ENCODE measurements at places on chromosomes 3 and 15.

- DNase-seq = no peak
Measured at GRCh38 chr3:20141316-20141715, 44.7 kb downstream of the SGO1 start.

GRCh38 chr3:157412323-157412855, 24.3 kb upstream of the PTX3 start:
- DNase-seq = no peak

DNA sequence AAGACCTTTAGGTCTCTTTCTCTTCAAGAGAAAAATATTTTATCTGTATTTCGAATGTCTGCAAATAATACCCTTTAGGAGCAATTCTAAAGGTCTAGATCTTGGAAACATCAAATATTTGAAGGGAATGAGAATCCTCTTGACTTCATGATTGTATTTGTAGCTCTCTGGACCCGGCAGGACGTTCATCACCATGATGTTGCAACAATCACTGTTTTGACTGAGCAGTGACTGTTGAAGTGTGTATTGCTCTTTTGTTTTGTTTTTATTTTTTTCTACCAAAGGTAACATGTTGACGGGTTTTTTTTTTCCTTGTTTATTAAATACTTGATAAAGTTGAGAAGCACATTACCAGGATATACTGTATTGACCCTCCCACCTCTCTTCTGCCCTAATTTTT, 55.3 kb upstream of the CCR4 start:
- DNase-seq = no peak

GRCh38 chr3:40310705-40311104, 1.2 kb downstream of the EIF1B start:
- DNase-seq = no peak

DNA sequence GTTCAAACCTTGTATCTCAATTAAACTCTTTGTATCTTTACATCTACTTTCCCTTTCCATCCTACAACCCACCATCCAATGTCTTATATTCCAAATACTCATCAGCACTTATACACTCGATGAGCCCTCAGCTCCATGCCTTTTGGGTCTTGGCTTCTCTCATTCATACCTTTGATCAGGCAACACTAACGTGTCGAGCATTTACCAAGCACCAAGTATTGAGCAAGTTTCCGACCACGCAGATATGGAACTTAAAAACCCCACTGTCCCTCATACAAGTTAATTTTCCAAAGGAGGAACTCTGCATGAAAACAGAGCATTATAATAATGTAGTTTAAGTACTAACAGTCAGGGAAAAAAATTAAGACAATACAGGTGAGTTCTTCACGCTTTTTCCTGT, 102.8 kb downstream of the IL1RAP start:
- no peak for DNase-seq

DNA sequence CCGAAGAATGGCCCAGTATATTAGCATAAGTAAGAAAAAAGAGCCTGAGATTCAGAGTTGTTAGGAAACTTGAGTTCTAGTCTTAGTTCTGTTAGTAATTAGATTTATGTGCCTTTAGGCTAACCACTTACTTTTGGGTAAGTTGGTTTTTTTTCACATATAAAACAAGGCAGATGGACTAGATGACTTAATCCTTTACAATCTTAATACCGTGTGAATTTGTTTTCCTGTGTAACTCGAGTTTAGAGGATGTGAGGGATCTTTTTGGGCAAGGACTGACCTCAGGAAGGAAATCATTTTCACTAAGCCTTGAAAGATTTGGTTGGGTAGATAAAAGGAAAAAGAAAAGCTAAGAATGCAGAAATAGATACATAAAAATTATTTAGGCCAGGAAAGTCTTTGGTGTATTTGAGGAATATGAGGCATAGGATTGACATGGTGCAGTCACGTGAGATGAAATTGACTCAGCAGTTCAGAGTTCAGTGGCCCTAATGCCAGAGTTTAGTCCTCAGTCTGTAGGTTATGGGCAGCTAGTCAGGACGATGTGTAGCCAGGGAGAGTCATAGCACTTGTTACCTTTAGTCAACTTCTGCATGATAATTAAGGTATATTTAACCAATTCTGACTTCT, 34.6 kb downstream of the PAK2 start:
- no peak for DNase-seq

- DNase-seq = no peak
Measured at GRCh38 chr15:71364117-71364584, 248.9 kb downstream of the THSD4 start.

DNA sequence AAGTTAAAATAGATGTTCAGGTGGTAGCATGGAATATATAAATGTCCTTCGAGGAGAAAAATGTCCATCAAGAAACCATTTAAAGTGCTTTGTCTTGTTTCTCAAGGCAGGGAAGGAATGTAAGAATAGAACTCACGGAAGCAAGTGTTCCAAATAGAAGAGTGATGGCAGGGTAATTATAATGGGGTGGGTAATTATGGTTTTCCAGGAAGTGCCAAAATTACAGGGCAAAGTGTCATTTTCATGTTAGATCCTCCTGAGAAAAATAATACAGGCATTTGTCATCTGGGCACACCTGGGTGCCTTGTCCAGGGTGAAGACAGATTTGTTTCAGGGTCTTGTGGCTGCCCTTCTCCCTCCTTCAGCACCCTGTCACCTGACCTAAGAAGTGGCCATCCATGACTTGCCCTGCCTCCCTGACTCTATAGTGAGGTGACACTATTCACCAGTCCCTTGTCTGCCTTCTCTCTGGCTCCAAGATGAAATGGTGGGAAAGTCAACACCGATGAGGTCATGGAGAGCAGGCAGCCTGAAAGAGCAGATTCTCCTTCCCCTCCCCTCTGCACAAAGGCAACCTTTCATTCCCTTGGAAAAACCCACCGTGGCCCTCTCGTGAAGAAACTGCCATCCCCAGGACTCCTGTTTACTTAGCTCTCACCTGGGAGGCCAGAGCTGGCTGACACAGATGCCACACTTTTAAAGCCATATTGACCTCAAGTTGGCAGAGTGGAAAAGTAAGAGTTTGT, 45.1 kb upstream of the AMOTL2 start:
- no peak for DNase-seq

DNA sequence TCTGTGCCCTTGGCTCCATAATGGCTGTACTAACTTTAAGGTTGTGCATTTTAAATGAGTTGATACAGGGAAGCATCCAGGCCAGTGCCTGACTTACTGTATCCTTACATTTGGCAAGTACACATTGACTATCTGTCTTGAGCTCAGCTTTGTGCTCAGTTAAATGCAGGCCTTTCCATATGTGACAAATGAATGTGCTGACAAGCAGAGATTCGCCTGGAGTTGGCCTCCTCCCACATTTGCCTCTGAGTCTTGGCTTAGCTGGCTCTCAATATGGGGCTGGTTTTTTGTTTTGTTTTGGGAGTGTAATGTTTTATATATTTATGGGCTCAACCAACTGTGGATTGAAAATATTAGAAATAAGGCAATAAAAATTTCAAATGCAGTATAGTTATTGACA, 29.7 kb downstream of the TRIM71 start:
- DNase-seq = no peak

GRCh38 chr15:73049564-73050215, 2.6 kb upstream of the NEO1 start:
- no peak for DNase-seq

DNA sequence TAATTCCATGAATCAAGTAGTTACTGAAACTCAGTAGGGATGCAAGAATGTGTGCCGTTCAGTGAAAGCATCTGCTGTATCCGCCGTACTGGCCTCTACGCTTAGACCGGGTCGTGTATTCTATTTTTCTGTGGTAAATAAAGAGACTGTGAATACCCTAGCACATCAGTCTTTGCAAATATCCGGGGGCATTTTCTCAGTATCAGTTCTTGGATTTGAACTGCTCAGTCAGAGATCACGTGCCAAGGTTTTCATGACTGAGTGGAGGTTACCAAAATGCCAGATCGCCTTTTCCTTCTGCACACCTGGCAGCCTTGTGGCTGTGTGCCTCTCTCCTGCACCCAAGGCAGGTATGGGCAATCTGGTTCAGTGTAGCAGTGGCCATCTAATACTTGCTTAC, 377.0 kb downstream of the OCA2 start:
- no peak for DNase-seq

GRCh38 chr3:186170516-186170915, 61.6 kb upstream of the ETV5 start:
- no peak for DNase-seq

- DNase-seq = no peak
Measured at GRCh38 chr3:64502284-64502683, 185.5 kb downstream of the ADAMTS9 start.

- DNase-seq = no peak
Measured at GRCh38 chr3:65558826-65559225, 479.9 kb downstream of the MAGI1 start.

DNA sequence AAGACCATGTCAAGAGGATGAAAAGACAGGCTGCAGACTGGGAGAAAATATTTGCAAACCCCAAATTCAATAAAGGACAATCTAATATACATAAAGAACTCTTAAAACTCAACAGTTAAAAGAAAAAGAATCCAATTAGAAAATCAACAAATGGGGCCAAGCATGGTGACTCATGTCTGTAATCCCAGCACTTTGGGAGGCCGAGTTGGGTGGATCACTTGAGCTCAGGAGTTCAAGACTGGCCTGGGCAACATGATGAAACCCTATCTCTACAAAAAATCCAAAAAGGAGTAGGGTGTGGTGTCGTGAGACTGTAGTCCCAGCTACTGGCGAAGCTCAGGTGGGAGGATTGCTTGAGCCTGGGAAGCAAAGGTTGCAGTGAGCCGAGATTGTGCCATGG, 57.6 kb downstream of the ANP32A start:
- no peak for DNase-seq

- no peak for DNase-seq
Measured at GRCh38 chr15:68935400-68935937, 5.1 kb downstream of the SPESP1 start.

- DNase-seq = no peak
Measured at GRCh38 chr3:6417174-6417573, 443.7 kb upstream of the GRM7 start.

DNA sequence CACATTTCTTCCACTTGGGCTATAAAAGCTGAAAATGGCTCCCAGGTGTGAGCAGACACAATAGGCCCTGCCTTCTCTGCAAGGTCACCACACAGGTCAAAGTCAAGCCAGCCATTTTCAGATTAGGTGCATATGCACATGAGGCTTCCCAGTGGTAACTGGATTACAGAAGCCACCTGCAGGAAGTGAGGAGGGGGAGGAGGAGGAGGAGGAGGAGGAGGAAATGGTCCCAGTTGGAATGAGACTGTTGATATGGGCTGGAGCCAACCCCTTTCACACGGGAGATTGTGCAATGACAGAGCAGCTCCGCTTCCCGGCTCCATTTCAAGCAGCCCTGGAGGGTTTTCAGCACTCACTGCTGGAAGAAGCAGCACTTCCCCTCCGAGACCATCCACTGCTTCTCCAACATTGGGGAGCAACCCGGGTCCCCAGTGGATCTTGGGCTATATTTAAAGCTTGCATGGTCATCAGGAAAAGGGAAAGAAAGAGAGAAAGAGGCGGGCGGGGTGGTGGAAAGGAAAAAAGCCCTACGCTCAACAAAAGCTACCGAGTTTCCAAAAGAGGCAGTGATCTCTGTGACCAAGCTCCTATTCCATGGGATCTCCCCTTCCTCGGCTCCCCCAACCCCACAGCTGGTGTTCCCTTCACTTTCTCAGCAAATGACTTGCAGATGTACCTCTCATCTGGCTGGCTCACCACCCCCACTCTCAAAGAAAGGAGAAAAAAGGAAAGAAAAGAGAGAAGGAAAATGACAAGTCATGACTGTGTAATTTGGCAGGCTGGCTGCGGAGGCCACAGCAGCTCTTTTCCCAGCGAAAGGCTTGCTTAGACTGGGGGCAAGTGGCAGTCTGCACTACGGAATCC, 58.3 kb downstream of the LRIG1 start:
- DNase-seq = no peak

GRCh38 chr3:172776049-172776717, 25.7 kb downstream of the ECT2 start:
- no peak for DNase-seq

- no peak for DNase-seq
Measured at GRCh38 chr3:70049761-70050160, 50.2 kb downstream of the SAMMSON start.

DNA sequence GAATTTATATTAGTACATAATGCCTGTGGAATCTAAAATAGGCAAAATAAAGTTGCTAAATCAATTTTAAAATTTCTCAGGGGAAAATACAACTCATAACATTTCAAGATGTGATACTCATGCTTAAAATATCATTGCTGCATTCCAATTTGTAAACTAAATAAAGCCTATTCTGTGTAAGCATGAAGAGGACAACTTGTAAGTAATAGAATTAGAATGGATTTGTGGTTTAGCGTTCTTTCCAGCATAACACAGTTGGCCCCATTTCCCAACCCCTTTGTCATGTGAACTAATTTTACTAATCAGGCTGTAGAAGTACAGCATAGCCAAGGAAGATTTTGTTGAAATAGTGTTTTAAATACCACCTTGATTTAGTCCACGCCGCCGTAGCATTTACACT, 437.2 kb downstream of the SI start:
- no peak for DNase-seq

DNA sequence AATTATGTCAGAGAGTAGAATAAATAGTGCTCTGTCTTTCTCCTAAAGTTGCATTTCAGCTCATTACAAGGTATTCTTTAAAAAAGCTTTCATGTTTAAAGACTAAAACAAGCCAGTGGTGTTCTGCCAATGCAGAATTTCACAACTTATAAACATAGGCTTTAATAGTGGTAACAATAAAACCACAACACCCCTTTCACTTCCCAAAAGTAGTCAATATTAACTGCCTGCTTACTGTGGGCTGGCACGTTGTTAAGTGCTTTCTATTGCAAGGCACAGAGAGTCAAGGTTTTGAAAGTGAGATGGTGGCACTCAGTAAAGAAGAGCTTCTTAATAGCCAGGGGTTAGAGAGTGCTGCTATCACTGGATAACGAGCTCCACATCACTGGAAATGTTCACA, 8.4 kb upstream of the RTP1 start:
- DNase-seq = no peak

DNA sequence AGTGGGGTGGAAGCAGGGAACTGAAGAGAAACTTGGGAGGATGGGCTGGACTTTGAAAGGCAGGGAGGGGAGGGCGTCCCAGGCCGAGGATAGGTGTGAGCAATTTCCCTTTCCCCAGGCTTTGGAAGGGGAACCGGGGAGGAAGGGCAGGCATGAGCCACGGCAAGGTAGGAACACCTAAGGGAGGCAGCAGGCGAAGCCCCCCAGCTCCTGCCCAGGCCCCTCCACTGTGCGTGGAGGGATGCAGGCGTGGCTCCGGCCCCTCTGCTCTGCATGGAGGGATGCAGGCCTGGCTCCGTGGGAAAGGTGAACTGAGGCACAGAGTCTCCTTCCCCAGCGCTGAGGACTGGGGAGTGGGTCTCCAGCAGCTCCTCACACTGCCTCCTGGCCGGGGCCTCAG, 236.4 kb downstream of the XXYLT1 start:
- no peak for DNase-seq

DNA sequence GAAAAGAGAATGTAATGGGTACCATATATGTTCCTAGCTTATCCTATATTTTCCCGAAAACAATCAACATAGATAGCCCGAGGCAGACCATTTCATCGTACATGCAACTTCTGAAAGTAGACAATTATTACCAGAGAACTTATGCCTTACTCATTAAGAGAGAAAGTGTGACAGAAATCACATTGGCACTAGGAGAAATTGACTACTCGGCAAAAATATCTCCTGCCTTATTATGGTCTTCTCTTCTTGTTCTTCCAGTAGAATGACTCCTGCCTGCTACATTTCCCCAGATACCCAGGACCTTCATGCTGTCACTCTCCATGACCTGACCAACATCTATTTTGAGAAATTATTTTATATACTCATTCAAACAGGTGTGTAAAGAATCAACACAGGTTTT, 1015.7 kb downstream of the TUSC7 start:
- no peak for DNase-seq

Data from stimulated activated CD4-positive, alpha-beta T cell treated with anti-CD3 and anti-CD28 coated beads, Interleukin-4, amount 100 ng/mL, for 4 hours (primary cell).